ENCODE measurements at places on chromosomes 13 and 19. TPM values are rescaled to one million over a fixed set of nuclear protein-coding genes. Genes with fewer than 3 reads are reported as not detected.

Gene PSG3
- total RNA-seq, result not detected

Gene MCEMP1
- not detected for total RNA-seq

Gene ZNF541
- total RNA-seq, result 0.18 TPM

Gene TMEM221
- total RNA-seq, result not detected

Gene ZNF506
- 61.7 TPM for total RNA-seq

Gene CUL4A
- total RNA-seq, result 153 TPM

All from stomach (tissue), 19 donors.